ENCODE measurements at places on chromosomes 2 and 18. TPM values are rescaled to one million over a fixed set of nuclear protein-coding genes. Genes with fewer than 3 reads are reported as not detected.

DNA sequence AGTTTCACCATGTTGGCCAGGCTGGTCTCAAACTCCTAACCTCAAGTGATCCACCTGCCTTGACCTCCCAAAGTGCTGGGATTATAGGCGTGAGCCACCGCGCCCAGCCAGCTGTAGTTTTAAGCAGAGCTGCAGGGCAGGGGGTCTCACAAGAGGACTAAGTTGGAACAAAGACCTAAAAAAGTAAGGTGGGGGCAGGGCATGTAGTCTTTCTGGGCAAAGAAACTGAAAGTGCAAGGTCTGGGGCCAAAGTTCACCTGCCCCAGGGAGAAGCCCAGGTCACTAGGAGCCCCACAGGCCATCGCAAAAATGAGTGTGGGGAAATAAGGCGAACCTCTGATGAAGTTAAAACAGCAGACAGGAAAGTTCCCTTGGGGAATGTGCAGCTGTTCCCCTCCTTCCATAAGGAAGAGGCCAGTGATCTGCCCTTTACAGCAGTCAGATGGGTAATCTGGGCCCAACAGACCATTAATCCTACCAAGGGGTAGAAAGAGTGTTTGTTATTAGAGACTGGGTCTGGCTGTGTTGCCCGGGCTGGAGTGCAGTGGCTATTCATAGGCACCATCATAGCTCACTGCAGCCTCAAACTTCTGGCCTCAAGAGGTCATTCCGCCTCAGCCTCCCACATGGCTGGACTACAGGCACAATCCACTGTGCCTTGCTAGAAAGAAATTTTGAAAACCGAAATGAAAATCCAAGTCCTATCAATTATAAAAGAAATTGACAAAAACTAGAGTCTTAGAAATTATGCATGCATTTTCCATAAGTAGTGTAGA lies 2.8 kb downstream of the SCLY start:
- DNase-seq: no peak

GRCh38 chr2:184769023-184769422 lies 170.7 kb downstream of the ZNF804A start:
- DNase-seq: no peak

- no peak for DNase-seq
These were observed 239.0 kb upstream of the MMADHC start for GRCh38 chr2:149826471-149827125.

- DNase-seq: no peak
These were observed 425.7 kb downstream of the LRATD1 start for GRCh38 chr2:15058015-15058720.

DNA sequence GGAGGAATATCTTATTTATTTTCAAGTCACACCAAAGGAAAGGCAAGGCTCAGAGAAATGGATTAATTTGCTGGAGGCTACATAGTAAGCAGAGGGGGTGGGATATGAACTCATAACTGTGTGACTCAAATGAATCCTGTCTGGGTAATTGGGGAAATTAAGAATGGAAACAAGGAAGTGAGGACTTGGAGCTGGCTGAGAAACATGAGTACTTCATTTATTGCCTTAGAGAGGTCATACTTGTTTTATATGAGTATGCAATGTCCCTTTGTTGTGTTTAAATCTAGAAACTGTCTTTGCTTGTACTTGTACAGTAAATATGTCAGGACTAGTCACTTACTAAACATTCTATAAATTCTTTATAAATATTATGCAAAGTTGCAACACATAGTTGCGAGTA lies 2166.7 kb upstream of the PIK3C3 start:
- DNase-seq: no peak

GRCh38 chr2:94923196-94923595 lies 52.0 kb downstream of the TEKT4 start:
- DNase-seq: no peak

DNA sequence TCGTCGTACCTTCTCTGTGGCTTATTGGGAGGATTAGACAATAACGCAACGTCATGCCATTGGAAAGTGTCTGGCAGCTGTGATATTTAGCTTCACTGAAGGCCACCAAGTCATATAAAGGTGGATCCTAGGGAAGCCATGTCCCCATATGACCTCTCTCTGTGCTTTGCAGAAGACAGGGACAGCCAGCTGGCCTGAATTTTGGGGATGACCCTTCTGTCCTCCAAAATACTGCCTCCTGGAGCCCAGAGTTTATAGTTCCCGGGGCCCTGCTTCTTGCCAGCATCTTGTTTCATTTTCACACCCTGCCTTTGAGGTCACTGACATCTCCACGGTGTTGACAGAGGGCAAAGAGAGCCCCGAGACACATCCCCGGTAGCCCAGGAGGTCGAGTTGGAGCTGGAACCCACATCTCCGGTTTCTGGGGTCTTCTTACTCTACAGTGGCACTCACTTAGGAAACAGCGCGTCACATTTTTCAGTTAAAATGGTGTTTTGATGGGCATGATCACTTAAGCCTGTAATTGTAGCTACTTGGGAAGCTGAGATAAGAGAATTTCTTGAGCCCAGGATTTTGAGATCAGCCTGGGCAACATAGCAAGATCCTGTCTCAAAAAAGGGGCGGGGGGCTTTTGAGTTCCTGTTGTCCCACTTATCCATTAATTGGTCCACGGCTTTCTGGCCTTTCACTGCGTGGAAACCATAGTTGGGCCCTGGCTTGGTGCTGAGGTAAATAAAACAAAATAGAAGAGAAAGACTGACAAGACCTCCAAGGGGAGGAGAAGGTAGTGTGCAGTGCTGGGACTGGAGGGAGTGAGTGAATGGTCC lies 101.1 kb downstream of the DDX1 start:
- no peak for DNase-seq

GRCh38 chr18:33532978-33533377 lies 45.0 kb upstream of the ASXL3 start:
- DNase-seq: no peak

DNA sequence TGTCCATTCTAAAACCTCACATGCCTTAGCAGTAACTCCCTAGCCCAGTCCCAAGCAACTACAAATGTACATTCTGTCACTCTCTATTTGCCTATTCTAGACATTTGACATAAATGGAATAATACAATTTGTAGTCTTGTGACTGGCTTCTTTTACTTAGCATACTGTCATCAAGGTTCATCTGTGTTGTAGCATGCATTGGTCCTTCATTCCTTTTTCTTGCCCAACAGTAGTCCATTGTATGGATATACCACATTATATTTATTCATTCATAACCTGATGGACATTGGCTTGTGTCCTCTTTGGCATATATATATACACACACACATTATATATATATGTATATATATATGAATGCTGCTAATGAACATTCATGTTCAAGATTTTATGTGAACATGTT lies 2.2 kb upstream of the MFSD2B start:
- no peak for DNase-seq

- DNase-seq: peak; percentile 89
These were observed 1.5 kb upstream of the IRS1 start for GRCh38 chr2:226800941-226801784.

GRCh38 chr2:214130114-214130513 lies 280.7 kb upstream of the VWC2L start:
- DNase-seq: no peak

DNA sequence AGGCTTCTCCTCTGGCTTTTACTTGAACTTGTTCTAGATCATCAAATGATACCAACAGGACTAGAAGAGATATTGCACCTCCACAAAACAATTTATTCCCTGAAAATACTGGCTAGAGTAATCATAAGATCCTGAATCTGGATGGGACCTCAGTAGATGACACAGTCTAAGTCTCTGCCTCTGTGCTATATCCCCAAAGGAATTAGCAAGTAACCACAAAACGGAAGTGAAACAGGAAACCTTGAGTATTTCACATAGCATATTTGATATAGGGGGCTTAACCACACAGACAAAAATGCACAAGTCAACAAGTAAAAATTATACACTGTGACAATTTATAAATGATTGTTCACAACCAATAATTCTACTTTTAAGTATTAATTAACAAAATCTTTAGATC lies 456.9 kb upstream of the TNP1 start:
- no peak for DNase-seq

DNA sequence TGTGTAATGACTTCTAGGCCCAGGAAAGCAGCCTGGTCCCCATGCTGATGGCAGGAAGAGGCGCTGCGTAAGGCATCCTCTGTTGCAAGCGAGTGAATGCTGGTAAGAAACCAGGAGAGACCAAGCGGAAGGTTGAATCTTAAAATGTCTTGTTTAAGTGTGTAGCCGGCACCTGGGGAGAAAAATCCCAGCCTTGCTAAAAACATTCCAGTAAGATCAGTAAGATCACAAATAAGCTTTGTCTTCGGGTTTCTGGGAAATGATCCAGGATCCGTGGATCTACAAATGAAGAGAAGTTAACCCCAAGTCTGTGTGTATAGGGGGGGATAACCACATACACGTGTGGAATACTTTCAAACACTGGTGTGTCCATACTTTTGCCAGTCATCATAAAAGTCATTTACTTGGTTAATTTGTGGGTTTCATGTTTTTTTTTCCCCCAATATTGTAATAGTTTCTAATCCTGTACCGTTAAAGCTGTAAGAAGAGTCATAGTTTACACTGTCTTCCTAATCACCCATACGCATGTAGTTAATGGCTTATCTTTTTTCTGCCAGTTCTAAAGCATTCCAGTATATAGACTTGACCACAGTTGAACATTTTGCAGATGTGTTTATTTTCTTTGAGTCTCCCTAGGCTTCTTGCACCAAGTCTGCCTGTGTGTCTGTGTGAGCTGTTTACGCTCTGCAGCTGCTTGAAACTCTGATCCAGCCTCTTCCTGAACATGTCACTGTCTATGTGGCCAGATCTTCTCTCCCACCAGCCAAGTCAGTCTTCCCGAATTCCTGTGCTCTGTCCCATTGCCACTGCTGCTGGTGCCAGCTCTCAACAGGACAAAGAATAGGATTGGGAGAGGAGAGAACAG lies 135.9 kb upstream of the ARL4C start:
- DNase-seq: no peak

DNA sequence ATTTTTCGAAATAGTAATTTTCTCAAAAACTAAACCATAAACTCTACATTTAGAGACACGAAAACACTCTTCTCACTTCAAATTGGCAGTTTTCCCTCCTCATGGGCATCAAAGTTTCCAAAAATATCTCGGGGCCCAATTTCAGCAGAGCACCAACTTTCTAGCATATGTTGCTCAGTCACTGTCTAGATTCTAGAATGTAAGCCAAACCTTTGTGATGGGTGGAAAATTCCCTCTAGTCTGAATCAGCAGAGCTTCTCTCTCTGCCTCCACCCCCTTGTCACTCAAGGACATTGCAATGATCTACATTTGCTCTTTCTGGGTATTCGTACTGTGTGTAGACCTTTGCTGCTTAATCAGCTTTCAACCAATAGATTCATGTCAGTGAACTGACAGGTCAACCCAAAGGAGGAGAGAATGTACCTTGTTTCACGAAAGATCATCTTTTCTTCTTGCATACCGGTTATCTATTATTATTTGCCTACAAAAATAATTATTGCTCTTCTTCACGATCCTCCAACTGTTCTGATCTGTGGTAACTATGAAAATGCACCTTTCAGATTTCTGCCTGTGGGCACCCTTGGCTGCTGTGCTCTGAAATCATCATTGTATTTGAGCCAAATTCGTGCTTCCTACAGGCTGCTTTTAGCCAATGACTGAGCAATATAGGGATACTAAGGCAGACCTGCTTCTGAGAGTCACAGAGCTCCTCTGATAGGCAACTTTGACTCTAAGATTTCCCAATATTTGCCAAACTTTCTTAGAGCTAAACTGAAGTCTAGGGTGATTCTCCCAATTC lies 38.7 kb upstream of the GLS start:
- no peak for DNase-seq

DNA sequence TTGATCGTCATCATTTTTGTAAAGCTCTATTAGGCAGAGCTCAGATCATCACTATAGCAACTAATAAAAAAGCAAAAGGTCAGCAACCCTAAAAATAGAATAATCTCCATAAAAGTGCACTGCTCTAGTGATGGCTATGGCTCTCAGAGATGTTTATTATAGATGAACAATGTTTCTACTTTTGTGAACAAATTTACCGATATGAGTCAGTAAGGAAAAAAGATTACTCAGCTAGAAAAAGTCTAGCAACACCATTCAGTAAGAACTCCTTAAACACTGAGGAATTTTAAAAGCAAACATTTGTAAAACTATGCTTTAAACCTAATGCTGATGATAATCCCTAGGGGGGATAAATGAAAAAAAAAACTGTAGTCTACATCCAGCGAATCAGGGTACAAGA lies 69.6 kb downstream of the ACVR1C start:
- DNase-seq: no peak

DNA sequence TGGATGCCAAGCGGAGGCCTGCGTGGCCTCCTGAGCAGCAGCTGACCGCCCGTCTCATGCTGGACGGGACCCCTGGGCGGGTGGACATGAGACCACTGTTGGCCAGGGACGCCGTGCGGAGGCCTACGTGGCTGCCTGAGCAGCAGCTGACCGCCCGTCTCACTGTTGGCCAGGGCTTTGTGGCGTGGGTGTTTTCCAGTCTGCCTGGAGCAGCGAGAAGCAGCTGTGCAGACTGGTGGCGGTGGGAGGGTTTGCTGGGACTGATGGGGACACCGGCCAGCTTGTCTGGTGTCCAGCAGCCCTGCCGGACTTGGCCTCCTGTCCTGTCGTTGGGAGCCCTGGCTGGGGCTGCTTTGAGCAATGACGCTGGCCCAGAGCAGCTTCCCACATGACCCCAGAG lies 5.8 kb upstream of the D2HGDH start:
- peak; percentile 59 for DNase-seq

DNA sequence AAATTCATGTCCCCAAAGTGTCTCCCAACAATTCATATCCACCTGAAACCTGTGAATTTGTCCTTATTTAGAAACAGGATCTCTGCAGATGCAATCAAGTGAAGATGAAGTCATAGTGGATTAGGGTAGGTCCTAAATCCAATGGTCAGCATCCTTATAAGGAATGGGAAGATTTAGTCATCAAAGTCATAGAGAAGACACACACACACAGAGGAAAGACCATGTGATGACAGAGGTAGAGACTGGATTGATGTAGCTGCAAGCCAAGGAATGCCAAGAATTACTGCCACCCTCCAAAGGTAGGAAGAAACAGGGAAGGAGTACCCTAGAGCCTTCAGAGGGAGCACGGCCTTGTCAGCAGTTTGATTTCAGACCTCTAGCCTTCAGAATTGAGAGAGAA lies 17.7 kb downstream of the ADD2 start:
- DNase-seq: no peak

GRCh38 chr2:237616734-237617586 lies 10.4 kb upstream of the LRRFIP1 start:
- no peak for DNase-seq

GRCh38 chr2:200784215-200784614 lies 27.5 kb upstream of the BZW1 start:
- DNase-seq: no peak

- no peak for DNase-seq
These were observed 69.8 kb downstream of the CTIF start for GRCh38 chr18:48608581-48608980.

ABCG8 gene
- total RNA-seq: 0.09 TPM

SKOR2 gene
- not detected for total RNA-seq

WDR33 gene
- 98.2 TPM for total RNA-seq

CREG2 gene
- total RNA-seq: not detected

IL1RN gene
- not detected for total RNA-seq

CCDC148 gene
- total RNA-seq: 3.0 TPM

PKDCC gene
- 244 TPM for total RNA-seq

DSG2 gene
- total RNA-seq: 8.2 TPM

EFR3B gene
- total RNA-seq: 6.1 TPM

DYSF gene
- 20.7 TPM for total RNA-seq

RGPD4 gene
- total RNA-seq: 0.34 TPM

Data from uterus (tissue), 4 donors.